Neural crest cell (in vitro differentiated cells): ENCODE measurements at places on chromosomes 6 and 20.

DNA sequence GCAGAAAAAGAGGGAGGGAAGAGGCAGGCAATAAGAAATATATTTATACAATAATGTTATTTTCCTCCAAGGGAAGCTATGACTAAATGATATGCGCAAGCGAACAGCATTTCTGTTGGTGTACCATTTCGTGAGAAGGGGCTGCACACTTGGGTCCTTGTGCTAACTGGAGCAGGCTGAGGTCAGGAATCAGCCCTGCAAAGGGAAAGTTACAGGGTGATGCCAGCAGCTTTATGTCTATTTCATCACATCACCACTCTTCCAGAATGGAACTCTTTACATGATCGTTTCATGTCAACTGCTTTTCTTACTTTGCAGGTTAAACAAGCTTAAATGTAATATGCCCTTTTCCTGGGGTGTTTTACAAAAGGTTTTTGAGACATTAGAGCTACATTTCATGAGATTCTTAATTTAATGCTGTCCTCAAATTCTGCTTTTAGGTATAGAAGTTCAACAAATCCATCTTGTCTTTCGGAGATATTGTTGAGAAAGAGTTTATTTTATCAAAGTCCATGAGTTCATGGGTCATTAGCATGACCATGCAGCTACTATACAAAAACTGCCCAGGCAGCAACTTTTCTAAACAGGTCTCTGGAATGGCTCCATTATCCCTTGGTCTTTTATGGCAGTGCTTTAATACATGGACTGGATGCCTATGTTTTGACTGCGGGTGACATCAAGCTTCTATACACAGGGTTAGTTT is 443.8 kb downstream of the TENT5A start:
- DNase-seq, result no peak

- no peak for DNase-seq
Observed at GRCh38 chr6:156185113-156185512, 592.1 kb upstream of the ARID1B start.

GRCh38 chr20:61917474-61918145 is 148.1 kb downstream of the TAF4 start:
- DNase-seq, result no peak

DNA sequence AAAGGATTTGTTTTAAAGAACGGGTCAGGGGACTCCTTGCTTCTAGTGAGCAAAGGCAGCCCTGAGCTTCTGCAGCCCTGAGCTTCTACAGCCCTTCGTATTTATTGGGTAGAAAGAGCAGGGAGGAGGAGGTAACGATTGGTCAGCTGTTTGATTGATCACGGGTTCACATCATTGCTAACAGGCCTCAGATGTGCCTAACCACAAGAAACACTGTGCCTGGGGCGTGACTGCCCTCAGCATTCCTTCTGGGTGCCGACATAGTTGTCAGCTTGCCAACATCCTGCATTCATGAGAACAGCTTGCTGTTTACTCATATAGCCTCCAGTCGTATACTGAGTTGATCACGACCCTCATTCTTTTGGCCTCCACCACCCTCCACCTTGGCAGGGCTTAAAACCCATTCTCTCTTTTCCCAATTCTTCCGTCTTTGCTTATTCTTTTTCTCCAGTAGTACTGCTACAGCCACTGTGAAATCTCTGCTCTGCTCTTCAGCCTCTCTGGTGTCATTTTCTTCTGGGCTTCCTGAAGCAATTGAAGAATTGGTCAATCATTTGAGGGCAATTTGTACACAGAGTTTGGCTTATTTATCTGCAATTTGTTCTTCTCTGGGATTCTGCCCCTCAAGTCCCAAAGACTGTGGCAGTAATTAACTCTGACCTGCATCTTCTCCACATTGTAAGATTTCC is 25.4 kb upstream of the NOP56 start:
- no peak for DNase-seq

DNA sequence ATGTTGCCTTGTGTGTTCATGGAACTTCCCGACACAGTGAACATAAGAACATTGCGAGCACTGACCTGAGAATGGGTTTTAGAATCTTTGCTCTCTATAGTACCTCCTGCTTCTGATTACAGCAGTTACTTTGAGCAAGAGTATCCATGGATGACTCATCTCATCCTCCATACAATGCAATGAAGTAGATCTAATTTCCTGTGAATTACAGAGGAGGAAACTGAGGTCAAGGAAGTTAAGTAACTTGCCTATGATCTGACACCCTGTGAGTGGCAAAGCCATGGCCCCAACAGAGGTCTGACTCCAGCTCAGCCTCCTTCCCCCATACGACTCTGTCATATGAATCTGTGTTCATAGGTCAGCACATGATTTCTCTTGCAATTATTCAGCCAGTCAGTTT is 518.1 kb downstream of the TFAP2A start:
- no peak for DNase-seq

DNA sequence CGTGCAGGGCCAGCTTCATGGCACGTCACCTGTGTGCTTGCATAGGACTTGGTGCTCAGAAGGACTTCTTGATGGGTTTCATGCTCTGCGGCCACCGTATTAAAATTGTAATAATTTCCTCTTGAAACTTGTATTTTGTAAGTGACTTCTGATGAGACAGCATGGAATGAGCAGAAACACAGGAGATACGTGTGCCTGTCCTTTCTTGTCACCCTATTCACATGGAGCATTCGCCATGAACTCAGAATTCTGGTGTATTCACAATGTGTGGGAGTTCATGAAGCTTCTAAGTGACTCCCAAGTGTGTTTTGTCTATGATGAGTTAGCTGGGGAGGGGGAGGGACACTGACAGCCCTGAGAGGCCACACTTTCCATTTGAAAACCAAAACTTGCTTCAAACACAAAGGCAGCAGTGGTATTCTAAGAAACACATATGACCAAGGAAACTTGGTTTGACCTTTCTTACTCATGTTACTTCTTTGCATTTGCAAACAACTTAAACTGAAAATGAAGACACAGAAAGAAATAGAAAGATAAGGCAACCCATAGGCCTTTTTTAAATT is 92.1 kb upstream of the NEDD9 start:
- no peak for DNase-seq

GRCh38 chr20:17594443-17594842 is 24.6 kb downstream of the DSTN start:
- no peak for DNase-seq

DNA sequence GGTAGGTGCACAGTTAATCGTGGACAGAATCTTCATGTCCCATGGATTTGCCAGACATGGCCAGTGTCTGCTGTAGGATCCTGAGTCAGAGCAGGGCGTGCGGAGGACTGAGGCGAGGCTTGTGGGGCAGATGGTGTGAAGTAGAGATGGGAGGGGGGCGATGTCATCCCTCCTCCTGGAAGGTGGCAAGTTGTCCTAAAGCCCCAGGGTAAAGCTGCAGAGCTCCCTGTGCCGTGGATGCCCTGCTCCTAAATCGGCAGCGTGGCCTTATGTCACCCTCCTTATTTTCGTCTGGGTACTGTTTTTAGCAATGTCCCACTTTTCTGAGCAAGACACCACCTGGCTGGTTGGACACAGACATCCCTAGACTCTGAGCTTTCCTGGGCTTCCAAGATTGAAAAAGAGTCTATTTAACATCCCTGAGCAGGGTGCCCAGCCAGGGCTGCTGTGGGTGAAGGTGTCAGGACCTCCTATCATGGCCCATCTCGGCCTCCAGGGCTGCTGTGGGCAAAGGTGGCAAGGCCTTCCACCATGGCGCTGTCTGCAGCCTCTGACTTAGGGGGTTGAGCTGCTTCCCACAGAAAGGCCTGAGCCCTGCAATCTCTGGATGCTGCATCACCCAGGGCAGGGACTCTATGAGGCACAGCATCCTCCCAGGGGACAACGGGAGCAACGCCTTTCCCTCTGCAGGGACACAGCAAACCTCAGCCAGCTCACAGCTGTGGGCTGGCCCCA is 145.4 kb downstream of the TTLL2 start:
- no peak for DNase-seq

GRCh38 chr6:17957904-17958620 is 29.4 kb downstream of the KIF13A start:
- DNase-seq, result no peak

DNA sequence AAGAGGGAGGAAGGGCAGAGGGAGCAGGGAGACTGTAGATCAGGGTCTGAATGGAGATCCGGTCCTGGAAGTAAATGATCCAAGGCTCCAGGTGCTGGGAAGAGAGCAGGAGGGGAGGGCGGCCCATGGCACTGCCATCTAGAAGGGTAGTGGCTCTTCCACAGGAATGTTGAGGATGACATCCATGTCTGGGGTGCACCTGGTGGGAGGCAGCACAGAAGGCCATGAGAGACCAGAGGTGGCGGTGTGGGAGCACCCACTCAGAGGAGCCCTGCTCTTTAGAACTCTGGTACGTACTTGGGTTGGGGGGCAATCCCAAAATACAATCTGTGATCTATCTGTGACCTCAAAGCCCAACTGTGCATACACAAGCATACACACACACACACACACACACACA is 13.5 kb downstream of the DEFB132 start:
- DNase-seq, result no peak

DNA sequence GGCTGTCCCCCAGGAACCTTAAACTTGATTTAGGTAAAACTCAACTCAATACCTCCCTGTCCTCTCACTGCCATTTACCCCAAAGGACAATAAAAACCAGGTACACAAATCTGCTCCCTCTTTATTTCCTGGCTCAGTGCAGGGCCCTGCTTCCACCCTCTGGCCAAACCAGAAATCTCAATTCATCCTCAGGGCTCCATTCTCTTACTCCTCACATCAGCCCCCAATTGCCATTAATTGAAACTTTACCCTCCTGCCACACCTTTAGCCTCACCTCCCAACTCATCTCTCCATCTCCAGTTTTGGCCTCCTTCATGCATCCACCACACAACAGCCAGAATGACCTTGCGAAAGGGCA is 10.5 kb downstream of the ZBTB2 start:
- no peak for DNase-seq

DNA sequence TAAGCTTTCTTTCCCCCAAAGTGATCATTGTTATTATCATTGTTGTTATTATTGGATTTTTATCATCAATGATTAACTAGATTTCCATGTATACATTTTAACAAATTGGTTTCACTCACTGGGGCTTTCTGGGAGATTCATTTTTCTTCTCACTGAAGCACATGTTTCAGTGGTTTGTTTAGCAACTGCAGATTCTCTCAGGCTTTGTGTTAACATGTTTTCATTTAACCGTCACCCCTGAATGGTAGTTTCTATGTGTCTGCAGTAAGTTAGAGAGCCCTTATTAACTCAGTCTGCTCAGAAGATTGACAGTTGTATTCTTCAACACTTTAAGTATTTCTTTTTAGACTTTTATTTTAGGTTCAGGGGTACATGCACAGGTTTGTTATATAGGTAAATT is 12.4 kb downstream of the ZKSCAN4 start:
- DNase-seq, result no peak

DNA sequence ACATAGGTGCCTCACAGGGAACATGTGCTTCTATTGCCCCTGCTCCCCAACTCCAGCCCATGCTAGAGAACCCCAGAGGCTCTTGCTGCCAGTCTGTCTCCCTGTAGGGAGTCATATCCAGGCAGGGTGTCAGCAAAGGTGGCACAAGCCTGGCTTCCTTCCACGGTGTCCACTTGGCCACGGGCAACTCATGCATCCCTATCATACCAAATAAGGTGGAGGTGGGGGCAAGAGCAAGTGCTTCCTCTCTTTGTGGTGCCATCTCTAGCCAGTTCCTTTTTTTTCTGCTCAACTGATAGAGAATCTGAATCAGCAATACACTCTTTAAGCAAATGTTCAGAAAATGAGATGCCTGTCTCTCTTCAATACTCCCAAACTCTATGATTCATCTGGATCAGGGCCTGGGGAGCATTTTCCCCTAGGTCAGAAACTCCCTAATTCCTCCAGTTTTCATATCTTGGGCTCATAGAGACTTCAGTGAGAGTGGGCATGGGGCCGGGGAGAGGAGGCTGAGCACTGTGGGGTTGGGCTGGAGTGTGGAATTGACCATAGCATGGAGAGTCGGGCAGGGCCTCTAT is 105.1 kb upstream of the GPR6 start:
- no peak for DNase-seq

DNA sequence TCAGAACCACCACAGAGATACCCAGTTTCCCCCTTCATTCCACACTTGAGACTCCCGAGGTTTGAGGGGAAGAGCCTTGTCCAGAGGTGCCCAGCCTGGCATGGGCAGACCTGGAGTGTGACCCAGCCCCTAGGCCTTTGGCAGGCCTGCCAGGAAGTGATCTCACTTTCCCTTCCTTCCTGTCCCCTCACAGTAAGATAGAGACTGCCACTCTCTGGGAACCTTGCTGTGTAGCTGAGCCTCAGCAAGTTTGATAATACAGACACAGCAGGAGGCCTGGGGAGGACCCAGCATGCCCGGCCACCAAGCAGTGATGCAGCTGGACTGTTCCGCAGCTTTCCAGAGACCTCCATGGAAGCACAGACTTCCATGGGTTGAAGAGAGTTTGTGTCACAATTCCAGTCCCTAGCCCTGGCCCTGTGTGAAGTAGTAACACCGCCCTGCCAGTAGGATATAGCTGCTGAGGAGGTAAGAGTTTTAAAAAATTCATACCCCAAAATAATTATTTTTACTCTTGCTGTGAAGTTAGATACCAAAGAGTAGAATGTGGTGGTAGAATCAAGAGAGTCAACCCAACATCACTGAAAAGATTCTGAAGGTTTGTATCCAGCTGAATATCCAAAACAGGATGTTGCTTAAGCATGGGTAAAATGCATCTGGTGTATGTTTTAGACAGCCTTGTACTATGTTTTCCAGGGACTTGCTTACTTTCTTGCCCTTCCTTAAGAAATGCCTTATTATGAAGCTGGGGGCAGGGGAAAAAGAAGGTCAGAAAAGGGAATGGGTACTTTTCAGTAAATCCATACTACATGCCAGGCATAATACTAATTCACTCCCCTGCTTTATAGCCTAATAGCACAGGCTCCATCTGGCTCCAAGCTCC is 16.3 kb downstream of the PKIG start:
- no peak for DNase-seq

DNA sequence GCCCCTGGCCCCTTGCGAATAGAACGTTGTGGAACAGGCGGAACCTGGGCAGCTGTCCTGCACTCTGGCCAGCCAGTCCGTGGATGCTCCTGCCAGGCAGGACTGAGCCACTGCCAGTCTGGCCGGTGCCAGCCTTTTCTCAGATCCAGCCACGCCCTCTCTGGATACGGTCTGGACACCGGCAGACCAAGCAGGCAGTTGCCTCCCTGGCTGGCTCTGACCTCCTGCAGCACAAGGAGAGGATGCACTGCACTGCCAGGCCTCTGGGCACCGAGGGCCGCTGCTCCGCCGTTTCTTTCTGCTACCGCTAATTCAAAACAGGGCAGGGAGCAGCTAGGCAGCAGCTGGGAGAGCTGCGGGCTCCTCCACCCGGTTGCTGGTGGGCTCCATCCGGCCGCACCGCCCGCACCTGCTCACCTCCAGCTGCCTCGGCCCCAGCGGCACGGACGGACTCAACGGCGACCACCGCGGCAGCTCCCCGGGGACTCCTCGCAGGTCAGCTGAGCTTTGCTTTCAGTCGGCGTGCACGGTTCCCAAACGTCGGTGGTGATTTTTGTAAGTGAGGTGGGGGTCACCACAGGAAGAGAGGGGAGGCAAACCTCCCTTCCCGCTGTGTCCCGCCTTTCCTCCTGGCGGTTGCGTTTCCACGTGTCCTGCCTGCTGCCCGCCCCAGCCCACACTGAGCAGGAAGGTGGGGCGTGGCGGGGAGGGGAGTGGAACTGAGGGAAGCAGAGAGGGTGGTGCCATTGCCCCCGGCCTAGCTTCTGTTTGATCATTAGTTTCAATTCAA is 30.3 kb upstream of the AFDN start:
- DNase-seq, result no peak

GRCh38 chr6:122809001-122809400 is 19.9 kb downstream of the SMPDL3A start:
- no peak for DNase-seq
